Posterior cingulate gyrus (tissue), 11 donors: ENCODE measurements at places on chromosomes 3 and 15.

DNA sequence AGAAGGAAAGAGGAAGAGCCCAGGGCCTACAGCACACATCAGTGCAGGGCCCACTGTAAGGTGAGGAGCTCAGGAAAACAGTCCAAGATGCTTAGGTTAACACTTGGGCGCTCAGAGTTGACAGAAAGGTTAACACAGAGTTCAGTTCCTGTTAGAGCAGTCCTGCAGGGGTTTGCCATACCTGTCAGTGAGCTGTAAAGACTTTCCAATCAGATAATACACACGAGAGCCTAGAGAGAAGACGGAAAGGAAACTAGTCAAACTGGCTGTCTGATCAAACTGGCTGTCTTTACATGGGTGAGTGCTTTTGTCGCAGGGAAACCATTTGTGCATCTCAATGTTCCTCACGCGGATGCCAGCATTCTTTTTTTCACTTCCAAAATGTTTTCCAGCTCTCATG lies 61.4 kb upstream of the ARHGEF26 start:
- no peak for DNase-seq

GRCh38 chr3:125960066-125960424 lies 8.9 kb upstream of the ROPN1B start:
- no peak for DNase-seq

GRCh38 chr15:58065445-58066041 lies at the start of gene ALDH1A2:
Gene ALDH1A2, minus strand, starts transcription at chr15:58065711. Its CDS starts 61 bp downstream, at chr15:58065650.
- no peak for DNase-seq

GRCh38 chr3:55690726-55691125 lies 203.6 kb upstream of the WNT5A start:
- DNase-seq: no peak

GRCh38 chr15:67185621-67186225 lies 68.7 kb downstream of the AAGAB start:
- DNase-seq: no peak

DNA sequence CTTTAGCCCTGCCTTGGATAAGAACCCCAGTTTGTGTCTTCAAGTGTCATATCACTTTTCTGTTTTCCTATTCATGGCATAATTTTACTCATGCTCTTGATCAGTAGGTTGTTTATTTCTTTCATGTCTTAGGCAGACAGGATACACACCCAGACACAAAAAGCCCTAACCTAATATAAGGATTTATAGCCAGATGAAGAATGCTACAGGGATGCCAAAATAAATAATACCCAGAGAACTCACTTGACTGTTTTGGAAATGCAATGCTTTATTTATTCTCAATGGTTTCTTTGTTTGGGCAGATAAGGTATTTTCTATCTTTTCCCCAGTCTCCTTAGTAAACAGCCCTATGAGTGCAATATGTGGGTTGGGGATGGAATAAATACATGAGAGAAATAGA lies 424.0 kb upstream of the PDZRN3 start:
- DNase-seq: no peak

GRCh38 chr3:105965384-105965783 lies 96.6 kb upstream of the CBLB start:
- no peak for DNase-seq
